ENCODE measurements at places on chromosomes 13 and 19.

DNA sequence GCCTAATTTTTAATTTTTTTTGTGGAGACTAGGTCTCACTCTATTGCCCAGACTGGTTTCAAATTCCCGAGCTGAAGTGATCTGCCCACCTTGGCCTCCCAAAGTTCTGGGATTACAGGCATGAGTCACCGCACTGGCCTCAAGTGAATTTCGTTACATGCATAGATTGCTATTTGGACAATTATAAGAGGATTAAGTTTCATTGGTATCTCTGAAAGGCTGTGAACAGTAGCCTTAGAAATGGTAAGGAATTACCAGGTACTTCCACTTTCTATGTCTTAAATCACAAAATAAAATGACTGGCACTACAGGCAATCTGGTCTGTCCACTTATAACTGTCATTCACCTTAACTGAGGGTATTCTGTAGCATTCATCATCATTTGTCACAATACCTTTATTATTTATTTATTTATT, 2.9 kb upstream of the CCDC9 start:
- DNase-seq = no peak

GRCh38 chr19:29121684-29122083, 91.3 kb downstream of the UQCRFS1 start:
- no peak for DNase-seq

- no peak for DNase-seq
Observed at GRCh38 chr19:58277748-58278540, 811 bp upstream of the ZNF8 start.

DNA sequence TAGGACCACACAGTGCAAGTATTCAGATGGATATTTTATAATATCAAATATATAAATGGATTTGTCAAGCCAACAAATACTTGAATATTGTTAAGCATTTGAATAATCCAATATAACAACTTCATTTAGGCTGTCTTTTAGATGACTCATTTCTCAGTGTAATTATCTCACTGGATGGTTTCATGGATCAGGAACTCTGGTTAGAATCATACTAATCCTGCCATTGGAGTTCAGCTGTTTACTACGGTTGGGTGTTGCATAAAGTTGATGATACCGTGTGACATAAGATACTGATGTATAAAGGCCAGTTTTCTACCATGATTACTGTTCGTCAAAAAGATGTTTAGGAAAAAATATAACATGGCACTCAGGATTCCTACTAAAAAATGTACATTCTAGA, 196.3 kb downstream of the TSHZ3 start:
- DNase-seq = no peak

DNA sequence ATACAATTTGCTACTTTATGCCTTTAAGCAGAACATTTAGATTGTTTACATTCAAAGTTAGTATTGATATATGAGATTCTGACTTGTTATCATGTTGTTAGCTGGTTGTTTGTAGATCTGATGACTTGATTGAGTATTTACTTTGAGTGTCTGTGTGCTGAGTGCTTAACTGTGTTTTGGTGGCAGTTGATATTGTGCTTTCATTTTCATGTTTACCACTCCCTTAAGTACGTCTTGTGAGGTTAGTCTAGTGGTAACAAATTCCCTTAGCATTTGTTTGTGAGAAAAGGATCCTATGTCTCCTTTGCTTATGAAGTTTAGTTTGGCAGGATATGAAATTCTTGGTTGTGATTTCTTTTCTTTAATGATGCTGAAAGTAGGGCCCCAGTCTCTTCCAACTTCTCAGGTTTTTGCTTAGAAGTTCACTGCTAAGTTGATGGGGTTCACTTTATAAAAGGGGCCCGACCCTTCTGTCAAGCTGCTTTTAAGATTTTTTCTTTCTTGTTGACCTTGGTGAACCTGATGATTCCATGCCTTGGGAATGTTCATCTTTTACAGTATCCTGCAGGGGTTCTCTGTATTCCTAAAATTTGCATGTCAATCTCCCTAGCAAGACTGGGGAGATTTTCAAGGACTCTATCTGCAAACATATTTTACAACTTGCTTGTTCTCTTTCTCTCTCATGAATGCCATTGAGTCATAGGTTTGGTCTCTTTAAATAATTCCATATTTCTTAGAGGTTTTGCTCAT, 1095.4 kb upstream of the PCDH20 start:
- no peak for DNase-seq

DNA sequence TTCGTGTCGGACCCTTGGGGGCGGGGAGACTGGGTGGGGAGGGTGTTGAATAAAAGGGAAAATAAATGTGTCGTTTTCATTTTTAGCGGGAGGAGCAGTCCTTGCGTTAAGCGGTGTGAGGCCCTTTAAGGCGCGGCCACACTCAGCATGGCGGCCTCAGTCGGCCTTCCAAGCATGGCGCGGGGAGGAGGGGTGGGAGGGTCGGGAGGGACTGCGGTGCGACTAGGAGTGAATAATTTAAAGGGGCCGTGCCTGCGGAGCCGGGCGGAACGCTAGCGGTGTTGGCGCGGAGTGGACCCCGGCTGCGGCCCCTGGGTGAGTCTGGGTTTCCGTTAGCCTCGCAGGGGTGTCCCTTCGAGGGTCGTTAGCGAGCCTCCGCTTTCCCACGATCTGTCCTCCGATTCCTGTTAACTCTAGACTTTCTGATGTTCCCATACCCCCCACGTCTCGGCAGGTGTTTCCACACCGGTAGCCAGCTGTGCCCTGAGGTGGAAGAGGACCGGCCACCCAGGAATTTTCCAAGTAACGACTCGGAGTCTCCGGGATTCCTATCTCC, 1.5 kb upstream of the PNPLA6 start:
- DNase-seq = peak; percentile 62

DNA sequence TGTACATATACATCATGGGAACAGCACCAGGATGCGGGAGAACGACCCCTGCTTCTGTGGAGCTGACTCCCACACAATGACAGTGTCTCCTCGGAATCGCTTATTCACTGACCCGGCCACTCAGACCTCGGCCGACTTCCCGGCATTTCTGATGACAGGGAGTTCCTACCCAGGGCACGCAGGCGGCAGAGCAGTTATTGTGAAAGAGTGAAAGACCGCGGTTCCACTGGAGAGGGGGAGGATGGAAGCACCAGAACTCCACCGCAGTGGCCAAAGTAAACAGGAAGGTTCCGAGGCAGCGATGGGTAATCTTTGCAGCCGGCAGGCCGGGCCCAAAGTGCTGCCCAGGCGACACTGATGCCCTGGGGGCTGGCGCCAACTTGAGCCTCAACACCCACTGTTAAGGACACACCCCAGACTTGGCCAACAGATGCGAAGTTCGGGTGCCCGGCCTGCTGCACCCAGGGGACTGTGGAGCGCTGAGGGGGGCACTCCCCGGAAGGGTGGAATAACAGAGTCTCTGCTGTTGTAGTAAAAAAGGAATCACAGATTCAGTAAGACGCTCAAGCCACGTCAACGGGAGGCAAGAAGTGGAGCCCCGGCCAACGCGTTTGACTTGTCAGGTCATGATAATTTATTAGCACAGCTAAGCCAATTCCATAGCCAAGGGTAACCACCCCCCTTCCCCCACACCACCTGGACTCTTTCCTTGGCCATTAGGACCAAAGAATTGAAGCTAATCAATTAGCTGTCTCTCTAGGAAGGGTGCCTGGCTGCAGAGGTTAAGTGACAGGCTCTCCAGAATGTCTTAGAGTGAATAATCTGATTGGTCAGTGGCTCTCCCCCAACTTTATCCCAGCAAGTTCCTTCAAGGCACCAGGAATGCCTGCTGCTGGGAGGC, 5.8 kb downstream of the MLLT1 start:
- no peak for DNase-seq

GRCh38 chr19:5288347-5288739, 52.3 kb downstream of the PTPRS start:
- DNase-seq = no peak

DNA sequence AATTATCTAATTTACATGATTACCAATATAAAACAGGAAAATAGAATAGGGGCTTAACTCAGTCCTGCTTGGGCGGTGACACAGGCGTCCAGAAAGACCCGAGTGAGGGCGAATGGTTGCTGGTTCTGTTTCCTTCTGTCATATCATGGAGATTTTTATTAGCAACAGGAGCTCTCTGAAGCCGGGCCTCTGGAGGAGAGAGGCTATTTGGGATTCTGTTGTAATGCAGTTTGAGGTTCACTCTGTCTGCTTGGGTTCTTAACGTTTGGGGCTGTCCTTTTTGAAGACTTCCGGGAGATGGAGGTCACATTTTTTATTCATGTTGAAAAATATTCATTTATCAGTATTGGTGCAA, 115.7 kb upstream of the ZNF536 start:
- no peak for DNase-seq

DNA sequence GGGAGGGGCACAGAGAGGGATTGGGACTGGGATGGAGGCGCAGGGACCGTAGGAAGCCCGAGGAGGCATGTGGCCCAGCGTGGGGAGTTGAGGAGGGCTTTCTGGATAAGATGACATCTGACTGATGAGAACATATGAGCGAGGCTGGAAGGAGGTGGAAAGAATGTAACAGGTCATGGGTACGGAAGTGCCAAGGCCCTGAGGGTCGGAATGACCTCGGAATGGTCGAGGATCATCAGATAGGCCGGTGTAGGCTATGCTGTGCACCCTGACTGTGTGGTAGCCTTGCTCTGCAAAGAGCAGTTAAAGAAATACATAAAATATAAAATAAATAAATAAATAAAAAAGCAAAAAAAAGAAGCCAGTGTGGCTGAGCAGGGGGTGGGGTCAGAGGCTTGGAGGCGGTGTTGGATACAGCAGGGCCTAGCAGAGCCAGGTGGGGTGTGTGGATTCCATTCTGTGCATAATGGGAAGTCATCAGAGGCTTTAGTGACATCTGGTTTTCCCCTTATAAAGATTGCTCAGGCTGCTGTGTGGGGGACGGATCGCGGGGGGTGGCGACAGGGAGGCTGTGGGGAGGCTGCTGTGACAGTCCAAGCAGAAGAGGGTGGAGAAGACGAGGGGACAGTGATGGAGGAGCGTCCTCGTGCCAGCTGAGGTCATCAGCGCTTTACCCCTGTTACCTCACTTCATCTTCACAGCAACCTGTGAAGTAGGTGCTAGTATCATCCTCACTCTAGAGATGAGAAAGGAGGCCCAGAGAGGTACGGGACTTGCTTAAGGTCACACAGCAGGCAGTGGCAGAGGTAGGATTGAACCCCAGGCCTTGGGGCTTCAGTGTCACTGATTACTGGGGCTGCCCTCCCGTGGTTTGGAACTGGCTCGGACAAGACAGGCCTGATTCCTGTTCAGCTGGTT, 5.0 kb downstream of the PAK4 start:
- no peak for DNase-seq

GRCh38 chr13:61830475-61830874, 414.8 kb upstream of the PCDH20 start:
- no peak for DNase-seq

DNA sequence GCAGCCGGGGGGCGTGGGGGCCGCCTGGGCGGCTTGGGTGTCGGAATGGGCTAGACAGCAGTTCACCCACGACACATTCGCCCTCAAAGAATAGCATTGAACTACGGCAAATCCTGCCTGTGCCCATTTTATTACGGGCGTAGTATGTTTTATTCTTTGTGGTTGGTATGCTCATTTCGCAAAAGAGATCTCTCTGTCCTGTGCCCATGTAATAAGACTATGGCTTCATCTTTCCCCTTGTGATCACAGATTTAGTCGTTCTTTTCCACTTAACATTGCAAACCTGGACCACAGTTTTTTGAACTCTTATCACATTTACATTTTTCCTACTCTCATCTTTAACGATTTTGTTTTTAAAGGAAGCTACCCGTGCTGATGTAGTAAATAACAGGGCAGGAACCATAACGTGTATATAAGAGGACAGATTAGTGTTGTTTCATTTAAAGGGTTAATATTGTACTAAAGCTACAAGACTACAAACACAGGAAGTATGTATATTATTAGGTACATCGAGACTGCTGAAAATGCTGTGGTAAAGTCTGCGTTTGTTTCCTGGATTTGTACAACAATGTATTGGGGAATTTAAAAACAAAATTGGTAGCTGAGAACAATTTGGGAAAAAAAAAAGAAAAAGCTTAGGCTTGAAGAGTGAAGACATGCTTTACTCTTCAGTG, 3.2 kb upstream of the MYCBP2 start:
- no peak for DNase-seq

GRCh38 chr13:35479038-35479492, 2.6 kb upstream of the MAB21L1 start:
- DNase-seq = no peak

- DNase-seq = no peak
Observed at GRCh38 chr13:77479326-77479725, 56.2 kb upstream of the SCEL start.

GRCh38 chr19:14416817-14417231, 2.3 kb downstream of the DDX39A start:
- DNase-seq = no peak

DNA sequence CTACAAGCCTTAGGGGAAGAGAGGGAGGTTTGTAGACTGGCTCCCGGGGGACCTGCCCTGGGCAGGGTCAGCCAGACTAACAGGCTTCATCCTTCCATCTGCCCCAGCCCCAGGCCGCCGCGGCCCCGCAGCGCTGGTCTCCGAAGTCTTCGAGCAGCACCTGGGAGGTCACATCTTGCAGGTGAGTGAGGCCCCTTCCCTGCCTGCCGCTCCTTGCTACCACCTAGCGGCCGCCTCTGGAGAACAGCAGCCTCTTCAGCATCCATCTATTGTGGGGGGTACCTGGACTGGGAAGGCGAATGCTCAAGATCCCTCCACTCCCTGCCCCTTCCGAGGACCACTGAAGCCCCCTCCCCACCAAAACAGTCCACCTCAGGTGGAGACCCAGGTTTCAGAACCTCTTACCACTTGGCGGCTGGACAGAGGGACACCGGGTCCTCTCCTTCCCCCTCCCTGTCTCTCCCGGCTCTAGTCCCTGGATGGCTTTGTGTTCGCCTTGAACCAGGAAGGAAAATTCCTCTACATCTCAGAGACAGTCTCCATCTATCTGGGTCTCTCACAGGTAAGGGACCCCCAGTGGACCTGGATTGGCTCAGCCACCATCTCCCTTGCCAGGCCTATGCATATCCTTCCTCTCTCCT, 12.7 kb downstream of the NPAS1 start:
- peak; percentile 33 for DNase-seq

DNA sequence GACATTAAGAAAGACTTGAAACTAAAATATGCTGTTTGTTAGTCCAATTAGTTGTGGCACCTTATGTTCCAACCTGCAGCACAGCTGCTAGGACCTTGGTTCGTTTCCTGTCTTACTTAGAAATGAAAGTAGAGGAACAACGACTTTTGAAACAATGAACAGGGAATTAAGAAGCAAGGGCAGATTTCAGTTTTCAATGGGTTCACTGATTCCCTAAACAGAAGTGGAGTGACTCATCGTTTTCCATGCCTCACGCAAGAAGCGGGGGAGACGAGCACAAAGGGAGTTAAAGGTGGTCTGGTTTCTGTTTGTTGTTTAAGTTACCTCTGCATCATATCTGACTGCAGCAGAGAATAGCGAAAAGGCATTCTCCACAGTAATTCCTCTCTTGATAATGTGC, 44.8 kb downstream of the PHF11 start:
- no peak for DNase-seq

DNA sequence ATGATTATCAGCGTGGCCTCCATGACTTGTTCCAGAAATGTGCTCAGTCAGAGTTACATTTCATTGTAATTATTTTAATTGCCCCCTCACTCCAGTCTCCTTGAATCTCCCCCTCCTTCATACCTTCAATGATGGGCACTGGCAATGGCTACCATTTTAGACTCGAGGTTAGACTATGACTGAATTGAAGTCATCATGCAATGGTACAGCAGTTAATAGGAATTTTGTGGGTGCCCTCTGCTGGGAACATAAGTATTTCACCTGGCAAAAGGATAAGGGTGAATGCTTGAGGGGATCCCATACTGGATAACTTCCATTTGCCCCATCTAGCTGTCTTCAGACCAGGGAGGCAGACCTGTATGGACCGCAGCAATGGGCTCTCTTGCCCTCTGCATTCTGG, 32.2 kb upstream of the USP12 start:
- DNase-seq = no peak

GRCh38 chr13:106145997-106146864, 389.2 kb downstream of the EFNB2 start:
- no peak for DNase-seq
